NCI-H2029 treated with DMSO at 0.1 percent for 48 hours (cell line): ENCODE measurements at places on chromosomes 13 and 19.

DNA sequence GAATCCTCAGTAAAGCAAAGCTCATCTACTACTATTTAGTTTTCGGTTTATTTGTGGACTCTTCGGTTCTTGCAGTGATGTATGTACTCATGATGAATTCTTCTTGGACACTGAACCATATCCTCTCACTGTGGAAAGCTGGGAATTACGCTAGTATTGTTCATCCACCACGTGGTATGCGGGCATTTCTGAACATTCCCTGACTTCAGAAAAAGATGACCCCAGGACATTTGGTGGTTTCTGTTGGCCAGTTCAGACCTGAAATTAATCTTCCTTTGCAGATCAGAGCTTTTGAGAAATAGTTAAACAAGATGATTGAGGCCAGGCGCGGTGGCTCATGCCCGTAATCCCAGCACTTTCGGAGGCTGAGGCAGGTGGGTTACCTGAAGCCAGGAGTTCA is 25.3 kb upstream of the FBN3 start:
- no peak for DNase-seq

- no peak for DNase-seq
Observed at GRCh38 chr13:79187917-79188690, 218.0 kb downstream of the RBM26 start.

DNA sequence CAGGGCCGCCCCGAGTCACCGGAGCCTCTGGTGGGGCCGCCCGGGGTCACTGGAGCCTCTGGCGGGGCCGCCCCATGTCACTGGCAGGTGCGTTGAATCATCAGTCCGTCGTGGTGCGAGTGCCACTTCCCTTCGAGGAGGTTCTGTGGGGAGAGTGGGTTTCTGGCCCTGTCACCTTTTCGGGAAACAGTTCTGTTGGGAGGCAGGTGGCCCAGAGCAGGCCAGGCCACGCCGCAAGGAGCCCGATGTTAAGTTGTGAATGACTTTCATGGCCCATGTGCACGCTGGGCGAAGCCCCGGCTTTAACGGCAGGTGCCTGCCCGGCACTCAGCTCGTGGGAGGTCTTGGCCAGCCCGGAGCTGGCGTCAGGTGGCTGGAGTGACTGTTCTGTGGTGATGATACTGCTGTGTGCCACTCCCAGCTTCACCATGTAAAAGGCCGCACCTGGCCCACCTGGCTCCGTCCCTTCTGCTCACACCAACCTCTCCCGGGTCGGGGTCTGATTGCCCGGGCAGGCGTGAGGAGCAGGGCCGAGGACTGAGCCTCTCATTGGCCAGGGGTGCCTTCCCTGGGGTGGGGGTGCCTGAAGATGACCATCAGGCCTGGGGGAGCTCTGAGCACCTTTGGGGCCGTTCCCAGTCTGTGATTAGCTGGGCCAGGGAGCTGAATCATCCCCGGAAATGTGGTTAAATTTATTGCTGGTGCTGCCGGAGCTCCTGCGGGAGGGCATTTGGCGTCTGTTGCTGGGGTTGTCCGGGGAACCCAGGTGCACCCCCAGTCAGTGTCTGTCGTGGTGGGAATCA is 29.2 kb downstream of the CSNK1G2 start:
- DNase-seq: no peak

DNA sequence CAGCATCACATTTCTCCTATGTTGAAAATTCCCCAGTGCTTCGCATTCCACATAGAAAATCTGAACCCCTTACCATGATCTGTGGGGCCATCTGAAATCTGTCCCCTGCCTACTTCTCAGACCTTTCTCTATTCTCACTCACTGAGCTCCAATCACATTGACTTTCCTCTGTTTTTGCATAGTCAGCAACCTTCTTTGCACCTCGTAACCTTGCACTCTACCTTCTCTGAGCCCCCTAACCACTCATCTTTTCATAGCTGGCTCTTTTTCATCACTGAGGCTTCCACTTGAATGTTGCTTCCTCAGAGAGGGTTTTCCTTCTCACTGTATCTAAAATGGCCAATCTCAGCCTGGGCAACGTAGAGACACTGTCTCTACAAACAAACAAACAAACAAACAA is 286.3 kb downstream of the GPC5 start:
- DNase-seq: no peak

DNA sequence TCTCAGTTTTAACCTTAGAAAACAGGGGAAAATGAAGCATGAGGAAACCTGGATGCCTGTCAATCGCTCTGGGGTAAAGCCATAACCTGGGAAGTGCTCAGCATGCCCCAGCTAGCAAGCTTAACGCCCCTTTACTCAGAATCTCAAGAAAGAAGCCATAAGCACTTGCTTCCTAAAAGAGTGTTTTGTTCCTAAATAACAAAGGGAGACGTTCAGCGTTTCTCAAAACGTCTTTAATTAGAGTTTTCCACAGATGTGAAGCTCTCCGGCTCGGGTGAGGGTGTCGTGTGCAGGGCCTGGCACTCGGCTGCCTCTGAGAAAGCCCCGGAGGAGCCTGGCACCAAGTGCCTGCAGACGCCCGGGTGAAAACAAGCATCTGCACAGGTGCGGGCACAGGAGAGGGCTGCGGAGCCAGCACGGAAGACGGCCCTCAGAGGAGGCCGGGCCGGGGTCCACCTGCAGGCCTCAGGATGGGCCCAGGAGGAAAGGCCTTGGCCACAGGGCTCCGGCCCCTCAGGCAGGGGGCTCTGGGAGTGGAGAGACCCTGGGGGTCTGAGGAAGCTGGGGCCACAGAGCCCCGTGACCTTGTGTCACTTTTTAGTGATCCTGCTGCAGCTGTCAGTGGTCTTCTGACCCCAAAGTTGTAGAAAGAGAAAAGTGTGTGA is 6.2 kb downstream of the GAS6 start:
- DNase-seq: no peak
